WTC11 (cell line): ENCODE measurements at places on chromosomes 16 and 17. TPM values are rescaled to one million over a fixed set of nuclear protein-coding genes. Genes with fewer than 3 reads are reported as not detected.

NPB gene
- 1.9 to 2.1 TPM (median 1.9 TPM) in 3 replicates for total RNA-seq

PROCA1 gene
- total RNA-seq, result 28.4 to 33.9 TPM (median 31.7 TPM) in 3 replicates

GRCh38 chr17:71247441-71248015 is 873.3 kb upstream of the SOX9 start:
- DNase-seq, result no peak

DNA sequence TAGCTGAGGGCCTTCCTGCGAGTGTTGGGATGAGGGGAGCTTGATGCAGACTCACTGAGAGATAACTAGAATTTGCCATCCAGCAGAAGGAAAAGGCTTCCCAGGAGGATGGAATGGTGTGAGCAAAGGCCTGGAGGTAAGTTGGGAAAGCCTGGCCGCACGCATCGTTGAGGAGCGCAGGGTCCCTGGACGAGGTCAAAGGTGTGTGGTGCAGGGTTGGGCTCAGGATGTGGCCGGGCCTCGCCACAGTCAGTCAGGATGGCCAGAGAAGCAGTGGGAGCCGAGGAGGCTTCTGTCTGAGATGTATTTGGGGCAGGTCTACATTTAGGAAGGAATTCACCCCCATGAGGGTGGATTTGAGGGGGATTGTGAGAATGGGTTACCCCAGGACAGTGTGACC is 16.4 kb downstream of the DRC3 start:
- DNase-seq, result no peak

DNA sequence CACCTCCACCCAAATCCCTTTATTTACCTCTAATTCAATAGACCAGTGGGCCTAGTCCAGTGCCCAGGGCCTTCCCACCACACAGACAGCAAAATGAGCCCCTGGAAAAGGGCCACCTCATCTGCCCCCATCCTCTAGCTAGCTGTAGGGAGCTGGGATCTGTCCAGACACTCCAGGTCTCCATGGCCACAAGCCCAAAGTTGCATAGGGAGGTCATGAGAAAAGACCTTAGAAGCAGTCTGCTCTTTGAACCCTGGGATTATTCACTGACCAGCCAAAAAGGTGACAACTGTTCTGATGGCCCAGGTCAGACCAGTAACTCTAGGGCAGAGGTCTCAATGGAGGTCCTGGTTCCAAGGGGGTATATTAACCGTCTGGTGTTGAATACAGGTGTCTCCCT is 2.0 kb downstream of the CUEDC1 start:
- DNase-seq, result no peak

DNA sequence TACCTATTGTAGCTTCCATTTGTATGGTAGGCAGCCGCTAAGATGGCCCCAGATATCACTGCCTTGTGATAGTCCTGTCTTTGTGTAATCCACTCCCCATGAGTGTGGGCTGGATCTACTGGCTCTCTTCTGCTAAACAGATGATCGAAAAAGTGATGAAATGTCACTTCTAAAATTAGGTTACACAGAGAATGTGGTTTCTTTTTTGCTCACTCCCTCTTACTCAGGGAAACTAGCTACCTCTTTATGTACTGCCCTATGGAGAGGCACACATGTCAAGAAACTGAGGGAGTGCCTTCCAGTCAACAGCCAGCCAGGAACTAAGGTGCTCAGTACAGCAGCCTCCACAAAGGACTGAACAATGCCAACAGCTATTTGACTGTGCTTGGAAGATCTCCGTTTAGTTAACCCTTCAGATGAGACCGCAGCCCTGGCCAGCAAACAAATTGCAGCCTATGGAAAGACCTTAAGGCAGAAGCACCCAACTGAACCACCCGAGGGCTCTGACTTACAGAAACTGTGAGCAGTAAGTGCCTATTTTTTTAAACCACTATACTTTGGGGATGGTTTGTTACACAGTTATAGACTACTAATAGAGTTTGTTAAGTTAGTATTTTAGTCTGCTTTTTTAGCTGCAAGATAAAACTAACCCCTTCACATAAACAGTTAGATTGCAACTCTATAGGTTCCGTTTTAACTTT is 113.2 kb upstream of the MAF start:
- DNase-seq, result no peak

DNA sequence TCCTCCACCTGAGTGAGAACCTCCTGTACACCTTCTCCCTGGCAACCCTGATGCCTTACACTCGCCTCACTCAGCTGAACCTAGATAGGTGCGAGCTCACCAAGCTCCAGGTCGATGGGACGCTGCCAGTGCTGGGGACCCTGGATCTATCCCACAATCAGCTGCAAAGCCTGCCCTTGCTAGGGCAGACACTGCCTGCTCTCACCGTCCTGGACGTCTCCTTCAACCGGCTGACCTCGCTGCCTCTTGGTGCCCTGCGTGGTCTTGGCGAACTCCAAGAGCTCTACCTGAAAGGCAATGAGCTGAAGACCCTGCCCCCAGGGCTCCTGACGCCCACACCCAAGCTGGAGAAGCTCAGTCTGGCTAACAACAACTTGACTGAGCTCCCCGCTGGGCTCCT is 679 bp downstream of the GP1BA start:
- no peak for DNase-seq

DNA sequence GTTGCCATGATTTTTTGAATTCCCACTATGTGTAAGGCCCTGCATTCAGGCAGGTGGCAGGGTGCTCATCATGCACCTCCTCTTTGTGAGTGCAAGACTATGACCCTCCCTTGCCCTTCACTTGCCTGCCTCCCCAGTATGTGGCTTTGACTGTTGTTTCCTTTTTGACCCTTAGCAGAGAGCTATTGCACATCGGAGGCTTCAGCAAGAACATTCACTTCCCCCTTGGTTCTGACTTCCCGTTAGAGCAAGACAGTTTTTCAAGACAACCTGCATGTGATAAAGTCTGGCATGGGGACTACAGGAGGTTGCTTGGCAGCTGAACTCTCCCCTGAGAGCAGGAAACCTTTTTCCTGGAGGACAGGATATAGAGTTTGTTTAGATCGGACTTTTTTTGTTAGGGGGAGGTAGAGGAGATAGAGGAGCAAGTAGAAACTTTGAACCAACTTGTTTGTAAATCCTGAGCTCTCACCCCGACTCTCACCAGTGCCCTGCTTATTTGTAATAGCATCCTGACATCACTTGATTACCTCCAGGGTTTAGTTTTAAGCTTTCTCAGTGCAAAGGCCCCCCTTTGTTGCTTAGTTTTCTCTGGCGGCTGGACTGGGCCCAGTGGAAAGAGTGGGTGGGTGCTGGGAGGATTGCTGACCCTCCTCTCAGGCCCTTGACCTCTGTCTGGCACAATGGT is 34.3 kb downstream of the LIMD2 start:
- DNase-seq, result no peak

- no peak for DNase-seq
Observed at GRCh38 chr17:78527345-78527744, 49.9 kb downstream of the DNAH17 start.

DNA sequence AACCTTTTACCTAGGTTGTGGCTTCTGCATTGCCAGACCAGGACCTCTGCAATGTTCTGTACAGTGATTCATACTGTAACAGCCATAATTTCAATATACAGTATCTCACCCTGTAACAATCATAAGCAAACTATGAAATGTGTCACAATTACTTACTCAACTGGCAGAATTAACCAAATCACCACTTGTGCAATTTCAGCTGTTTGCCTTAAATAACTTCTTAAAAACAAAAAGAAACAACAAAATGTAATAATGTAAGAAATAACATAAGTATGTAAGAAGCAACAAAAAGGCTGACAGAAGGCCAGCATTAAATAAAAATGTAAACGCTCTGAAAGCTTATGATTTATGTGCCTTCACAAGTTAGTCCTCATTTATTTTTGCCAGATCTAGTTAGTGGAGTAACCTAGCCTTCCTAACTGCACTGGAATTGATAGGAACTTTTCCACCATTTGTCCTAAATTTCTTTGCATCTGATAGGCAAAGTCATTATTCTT is 96.9 kb downstream of the SKAP1 start:
- DNase-seq, result no peak
